ENCODE measurements at places on chromosomes 7 and 10.

- no peak for DNase-seq
Measured at GRCh38 chr7:17903337-17903736, 37.0 kb downstream of the SNX13 start.

DNA sequence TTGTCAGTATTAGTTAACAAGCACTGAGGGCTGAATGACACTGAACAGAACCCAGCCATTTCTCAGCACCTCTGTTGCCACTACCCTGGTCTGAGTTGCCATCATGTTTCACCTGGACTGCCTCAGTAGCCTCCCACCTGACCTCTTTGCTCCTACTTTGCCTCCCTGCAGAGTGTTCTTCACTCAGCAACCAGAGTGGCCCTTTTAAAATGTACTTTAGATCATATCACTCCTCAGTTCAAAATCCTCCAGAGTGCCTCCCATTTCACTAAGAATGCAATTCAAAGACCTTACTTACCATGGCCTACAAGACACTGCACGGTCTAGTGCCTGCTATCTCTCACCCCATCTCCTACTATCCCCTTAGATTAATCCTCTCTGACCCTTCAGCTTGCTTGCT, 214.5 kb downstream of the AUTS2 start:
- no peak for DNase-seq

- DNase-seq: no peak
Measured at GRCh38 chr10:69876931-69877330, 75.2 kb downstream of the COL13A1 start.

GRCh38 chr10:58755677-58756076, 243.0 kb downstream of the BICC1 start:
- peak; percentile 46 for DNase-seq

DNA sequence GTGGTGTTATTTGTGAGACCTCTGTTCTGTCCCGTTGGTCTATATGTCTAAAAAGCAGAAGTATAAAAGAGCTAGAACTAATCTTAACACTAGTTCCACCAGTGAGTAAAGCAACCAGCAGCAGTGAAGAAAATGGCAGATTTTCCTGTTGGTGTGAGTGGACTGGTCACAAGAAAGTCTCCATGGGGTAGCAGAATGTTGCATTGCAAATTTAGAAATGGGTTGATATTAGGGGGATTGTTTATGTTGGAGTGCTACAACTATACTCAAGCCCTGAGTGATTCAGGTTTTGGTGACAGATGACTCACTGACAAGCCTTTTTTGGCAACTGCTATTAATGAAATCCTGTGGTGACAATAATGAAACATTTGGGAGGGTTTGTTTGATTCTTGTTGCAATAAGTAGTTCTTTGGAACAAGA, 5.6 kb downstream of the AVL9 start:
- no peak for DNase-seq

- DNase-seq: no peak
Measured at GRCh38 chr7:148095066-148095465, 495.5 kb upstream of the C7orf33 start.

GRCh38 chr7:41874201-41874785, 171.4 kb upstream of the INHBA start:
- no peak for DNase-seq

DNA sequence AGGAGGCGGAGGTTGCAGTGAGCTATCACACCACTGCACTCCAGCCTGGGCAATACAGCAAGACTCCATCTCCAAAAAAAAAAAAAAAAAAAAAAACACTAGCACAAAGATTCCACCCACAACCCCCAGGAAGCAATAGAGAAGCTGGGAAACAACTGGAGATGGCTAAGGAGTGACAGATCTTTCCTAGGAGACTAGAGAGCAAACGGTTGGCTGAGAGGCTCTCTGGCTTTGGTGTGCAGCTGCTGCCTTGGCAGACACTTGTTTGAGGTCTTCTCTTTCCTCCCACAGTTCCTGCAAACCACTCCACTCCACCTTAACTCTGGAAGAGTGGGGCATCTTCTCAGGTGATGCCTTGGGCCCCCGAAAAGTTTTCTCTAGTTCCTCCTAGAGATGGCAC, 78.5 kb upstream of the LANCL2 start:
- no peak for DNase-seq

DNA sequence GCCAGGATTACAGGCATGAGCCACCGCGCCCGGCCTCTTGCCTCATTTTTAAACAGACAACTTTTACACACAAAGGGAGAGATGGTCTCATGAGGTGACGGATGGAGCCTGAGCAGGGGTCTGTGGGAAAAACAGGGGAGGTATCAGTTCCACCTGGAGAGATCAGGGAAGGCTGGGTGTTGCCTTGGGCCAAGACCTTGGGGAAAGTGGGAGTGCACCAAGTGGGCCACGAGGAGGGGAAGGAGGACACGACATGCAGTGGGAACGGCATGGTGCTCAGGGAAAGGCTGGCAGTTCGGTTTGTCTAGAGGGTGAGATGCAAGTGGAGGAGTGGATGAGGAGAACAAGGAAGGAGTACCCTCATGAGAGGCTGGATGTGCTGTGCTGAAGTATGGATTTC, 8.9 kb upstream of the ZNF777 start:
- no peak for DNase-seq

GRCh38 chr7:155166673-155167370, 96.7 kb downstream of the HTR5A start:
- DNase-seq: peak; percentile 66

DNA sequence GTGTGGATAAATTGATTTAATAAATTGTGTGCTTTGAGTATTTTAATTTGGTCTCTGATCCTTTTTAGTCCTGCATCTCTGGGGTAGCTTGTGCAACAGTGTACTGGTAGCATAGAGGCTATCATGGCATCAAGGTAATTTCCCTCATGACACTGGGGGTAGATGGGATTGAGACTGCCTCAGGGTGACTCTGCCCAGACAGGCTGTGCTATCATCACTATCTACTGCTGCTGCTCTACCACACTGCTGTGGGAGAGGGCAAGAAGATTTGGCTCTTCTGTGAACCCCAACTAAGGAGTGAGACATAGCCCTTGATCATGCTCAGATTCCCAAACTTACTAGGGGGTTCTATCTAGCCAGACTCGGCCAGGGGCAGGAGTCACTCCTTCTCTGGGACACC, 43.6 kb upstream of the JAZF1 start:
- no peak for DNase-seq

- no peak for DNase-seq
Measured at GRCh38 chr7:157676001-157676400, 339.2 kb downstream of the DNAJB6 start.

GRCh38 chr7:110830778-110831177, 260.1 kb upstream of the LRRN3 start:
- no peak for DNase-seq

DNA sequence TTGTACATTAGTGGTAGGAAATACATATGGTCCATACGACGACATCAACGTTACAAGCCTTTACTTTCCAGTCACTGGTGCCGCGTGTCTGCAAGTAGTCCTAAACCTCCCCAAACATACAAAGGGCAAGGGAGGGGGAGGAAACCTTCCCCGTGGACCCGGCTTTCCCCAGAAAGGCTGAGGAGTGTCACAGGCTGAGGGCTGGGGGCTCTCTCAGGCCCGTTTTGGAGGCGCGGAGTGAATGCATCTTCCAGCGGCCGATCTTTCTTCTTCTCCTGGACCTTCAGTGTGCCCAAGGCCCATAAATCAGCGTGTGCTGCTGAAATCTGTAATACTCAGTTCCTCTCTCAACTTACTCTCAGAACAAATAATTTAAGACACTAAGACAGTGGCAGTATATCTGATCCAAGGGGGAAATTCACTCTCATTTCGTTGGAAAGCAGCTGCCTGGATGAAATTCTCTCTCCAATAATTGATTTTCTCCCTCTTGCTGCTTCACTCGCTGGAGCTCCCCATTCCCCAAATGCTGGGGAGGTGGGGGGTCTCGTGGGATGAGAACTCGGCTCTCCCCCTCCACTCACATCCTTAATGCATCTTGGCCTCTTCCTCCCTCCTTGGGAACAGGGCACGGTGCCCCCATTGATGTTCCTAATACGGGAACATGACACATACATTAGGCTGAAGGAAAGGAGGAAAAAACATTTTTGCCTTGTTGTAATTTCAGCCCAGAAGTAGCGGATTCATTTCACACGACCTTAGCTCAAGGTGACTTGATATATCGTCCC, 126.1 kb downstream of the ADARB2 start:
- no peak for DNase-seq

- DNase-seq: no peak
Measured at GRCh38 chr10:6669269-6669859, 89.3 kb upstream of the PRKCQ start.

GRCh38 chr10:24012249-24012803, 196.6 kb upstream of the KIAA1217 start:
- no peak for DNase-seq

DNA sequence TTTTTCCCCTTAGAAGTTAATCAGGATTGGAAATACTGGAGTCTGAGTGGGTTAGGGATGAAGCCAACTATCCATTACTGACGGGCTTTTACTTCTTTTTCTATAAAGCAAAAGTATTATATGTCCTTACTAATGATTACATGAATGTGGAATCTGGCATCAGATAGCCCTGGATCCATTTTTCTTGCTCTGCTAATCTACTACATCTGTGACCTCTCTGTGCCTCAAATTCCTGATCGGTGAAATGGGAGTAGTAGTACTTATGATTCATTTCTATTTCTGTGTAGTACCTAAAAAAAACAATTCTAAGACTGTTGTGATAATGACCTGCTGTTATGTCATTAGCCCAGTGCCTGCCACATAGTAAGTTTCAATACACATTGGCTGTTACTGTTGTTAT, 621.6 kb downstream of the SORCS3 start:
- DNase-seq: no peak

DNA sequence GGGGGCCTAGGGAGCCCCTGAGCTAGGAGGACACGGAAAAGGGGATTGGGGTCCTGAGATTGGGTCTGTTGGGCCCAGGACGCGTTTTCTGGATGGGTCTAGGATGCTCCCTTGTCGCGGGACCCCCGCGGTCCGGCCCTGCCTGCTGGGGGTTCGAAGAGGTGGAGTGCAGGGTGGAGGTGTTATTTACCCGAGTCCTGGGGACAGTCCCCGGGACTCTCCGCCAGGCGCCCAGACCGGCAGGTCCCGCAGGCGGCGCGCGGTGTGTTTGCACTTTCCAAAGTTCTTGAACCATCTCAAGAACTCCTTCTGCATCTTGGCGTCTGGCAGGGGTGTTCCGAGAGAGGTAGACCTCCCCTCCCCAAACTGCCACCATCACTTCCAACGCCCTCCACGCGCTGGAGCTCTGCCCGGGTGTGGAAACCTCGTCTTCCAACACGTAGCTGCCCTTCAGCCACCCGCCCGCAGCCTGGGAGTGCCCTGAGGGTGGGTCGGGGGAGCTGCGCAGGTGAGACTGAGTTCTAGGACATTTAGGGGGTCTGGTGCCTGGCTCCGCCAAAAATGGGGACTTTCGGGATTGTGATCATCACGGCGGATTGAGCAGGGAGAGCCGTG, 569 bp downstream of the CAV1 start:
- peak; percentile 48 for DNase-seq

DNA sequence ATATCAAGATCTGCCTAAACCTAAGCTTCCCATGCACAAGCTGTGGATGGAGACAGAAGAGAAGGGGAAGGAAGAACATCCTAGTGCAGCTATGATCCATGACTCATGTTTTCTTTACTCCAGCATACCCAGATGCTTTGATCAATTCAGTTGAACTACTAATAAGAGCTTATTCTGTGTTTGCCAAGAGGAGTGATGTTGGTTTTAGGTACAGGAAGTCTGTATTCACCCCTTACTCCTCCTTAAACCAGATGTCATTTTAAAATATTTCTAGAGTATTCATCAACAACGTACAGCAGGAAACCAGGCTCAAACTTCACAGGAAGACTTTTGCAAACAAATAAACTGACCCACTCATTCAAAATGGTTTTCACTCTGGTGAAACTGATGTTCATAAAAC, 29.2 kb downstream of the PANK1 start:
- DNase-seq: no peak

DNA sequence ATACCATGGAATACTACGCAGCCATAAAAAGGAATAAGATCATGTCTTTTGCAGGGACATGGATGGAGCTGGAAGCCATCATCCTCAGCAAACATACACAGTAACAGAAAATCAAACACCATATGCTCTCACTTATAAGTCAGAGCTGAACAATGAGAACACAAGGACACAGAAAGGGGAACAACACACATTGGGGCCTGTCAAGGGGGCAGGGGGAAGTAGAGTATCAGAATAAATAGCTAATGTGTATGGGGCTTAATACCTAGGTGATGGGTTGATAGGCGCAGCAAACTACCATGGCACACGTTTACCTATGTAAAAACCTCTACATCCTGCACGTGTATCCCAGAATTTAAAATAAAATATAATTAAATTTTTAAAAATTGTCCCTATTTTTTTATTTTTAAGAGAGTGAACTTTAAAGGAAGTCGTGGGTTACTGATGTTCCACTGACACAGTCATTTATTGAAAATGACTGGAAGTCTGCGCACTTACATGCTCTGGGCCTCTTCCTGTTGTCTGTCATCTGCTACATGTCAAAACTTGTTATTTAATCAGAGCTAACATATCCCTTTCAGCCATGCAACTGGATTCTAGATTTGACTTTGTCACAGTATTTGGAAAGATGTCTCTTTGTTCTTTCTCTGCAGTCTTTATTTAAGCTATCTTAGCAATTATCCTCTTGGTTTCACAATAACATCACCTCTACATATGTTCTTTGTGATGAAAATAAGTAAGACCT, 73.7 kb upstream of the ABCB5 start:
- DNase-seq: no peak

DNA sequence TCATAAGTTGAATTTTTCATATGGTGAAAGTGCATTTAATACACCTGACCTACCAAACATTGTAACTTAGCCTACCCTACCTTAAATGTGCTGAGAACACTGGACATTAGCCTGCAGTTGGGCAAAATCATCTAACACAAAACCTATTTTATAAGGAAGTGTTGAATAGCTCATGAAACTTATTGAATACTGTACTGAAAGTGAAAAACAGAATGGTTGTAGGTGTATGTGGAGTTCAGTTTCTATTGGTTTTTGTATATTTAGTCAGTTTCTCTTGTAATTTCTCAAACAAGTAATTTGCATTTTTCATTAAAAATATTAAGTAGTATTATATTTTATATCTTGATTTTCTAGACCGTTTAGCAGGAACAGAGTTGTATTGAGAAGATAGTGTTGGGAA, 15.3 kb downstream of the CCDC7 start:
- no peak for DNase-seq

- DNase-seq: no peak
Measured at GRCh38 chr7:125127304-125127703, 197.7 kb upstream of the POT1 start.

DNA sequence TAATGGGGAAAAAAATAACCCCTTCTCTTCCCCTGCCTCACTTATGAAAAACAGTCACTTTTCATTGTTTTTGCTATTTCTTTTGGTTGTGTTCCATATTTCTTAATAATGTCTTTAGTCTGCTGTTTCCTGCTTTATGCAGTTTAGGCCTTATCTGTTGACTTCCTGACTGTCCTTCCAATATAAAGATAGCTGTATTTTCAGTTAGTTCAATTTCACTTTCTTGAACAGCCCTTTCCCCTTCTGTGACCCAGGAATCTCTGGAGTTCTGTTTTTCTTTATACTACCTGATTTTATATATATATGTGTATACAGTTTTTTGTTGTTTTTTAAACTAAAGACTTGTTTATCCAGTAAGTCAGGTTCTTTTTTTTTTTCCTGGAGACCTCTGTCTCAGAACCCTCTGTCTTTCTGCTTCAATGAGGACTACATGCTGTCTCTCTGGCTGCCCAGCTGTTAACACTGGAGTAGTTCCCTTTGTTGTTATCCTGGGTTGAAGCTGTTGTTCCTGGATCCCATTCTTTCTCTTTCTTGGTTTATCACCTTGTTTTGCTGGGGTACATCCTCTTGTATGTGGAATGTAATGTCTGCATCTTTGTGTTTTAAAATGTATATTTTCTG, 87.2 kb downstream of the GSDME start:
- no peak for DNase-seq
